Activated CD8-positive, alpha-beta memory T cell treated with anti-CD3 and anti-CD28 coated beads for 4 hours (primary cell): ENCODE measurements at places on chromosomes 1 and 21.

GRCh38 chr1:38815903-38816627 is 43.5 kb downstream of the RRAGC start:
- no peak for DNase-seq

DNA sequence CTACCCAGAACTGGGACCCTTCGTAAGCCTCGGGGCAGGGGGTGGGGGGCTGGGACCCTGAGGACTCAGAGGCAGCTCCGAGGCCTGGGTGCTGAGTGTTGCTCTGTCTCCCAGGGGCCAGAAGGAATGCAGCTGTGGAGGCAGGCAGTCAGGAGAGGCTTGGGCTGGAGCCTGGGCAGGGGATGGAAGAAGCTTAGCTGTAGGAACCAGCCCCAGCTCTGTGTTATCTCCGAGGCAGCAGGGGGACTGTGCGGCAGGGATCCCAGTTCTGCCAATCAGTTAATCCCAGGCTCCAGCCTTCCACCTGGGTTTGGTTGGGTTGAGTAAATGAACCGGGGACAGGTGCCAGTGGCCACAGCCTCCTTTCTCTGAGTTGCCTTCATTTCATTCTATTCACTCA is 8.2 kb upstream of the GRIK3 start:
- no peak for DNase-seq

- DNase-seq, result no peak
Observed at GRCh38 chr1:92820024-92820423, 11.8 kb upstream of the RPL5 start.

- no peak for DNase-seq
Observed at GRCh38 chr1:204076891-204077290, 4.0 kb downstream of the SOX13 start.

- DNase-seq, result no peak
Observed at GRCh38 chr1:21242846-21243245, 47.4 kb downstream of the ECE1 start.

DNA sequence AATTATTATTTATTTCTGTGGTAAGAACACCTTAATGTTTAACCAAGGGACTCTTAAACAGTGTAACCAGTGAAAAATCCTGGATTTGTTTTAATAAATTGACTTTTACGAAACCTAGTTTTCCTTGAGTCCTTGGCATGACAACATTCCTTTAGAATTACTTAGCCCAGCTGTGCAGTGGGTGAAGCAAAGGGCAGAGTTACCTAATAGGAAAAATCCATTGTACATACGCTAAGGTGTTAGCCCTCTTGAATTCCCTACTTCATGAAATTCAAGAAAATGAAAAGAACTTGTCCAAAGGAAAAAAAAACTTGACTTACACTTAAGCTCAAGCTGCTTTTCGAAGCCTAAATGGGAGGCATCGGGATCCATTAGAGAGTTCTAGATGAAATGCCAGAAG is 852.0 kb upstream of the ADAMTS5 start:
- DNase-seq, result no peak

DNA sequence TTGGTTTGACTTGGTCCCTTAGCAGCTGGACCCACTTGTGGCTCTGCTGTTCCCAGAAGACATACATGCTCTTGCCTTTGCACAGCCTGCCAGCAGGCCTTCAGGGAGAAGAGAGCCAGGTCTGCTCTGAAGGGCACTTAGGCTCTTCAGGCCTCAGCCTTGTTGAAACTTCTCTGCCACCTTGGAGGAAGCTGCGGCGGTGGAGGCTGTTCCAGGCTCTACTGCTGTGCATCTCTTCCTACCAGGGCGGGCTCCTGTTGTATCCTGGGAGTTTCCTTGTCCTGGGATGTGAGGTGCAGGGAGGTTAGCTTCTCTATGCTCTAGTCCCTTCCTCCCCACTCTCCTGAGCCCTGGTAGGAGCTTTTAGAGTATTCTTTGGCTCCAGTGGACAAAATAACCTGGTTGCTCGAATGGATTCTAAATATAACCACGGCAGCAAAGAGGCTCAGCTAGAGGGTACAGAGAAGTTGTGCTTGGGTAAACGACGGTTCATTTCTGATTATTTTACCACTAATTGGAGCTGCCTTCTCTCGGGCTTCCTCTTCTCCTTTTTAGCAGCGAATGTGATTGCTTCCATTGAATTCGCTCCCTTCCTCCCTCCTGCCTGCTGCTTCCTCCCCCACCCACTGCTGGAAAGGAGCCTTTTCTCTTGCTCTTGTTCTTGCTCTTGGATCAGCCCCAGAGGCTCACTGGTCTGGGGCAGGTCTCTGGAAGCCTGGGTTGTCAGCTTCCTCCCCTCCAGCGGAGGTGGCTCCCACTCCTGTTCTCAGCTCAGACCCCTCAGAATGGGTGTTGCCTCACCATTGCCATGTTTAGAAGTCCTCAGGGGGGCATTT is 126.6 kb upstream of the CACNA1E start:
- DNase-seq, result no peak

GRCh38 chr1:183279835-183280234 is 93.8 kb downstream of the LAMC2 start:
- DNase-seq, result no peak

- no peak for DNase-seq
Observed at GRCh38 chr1:92623187-92623778, 136.6 kb upstream of the GFI1 start.

- DNase-seq, result no peak
Observed at GRCh38 chr1:234745844-234746797, 136.1 kb upstream of the IRF2BP2 start.

DNA sequence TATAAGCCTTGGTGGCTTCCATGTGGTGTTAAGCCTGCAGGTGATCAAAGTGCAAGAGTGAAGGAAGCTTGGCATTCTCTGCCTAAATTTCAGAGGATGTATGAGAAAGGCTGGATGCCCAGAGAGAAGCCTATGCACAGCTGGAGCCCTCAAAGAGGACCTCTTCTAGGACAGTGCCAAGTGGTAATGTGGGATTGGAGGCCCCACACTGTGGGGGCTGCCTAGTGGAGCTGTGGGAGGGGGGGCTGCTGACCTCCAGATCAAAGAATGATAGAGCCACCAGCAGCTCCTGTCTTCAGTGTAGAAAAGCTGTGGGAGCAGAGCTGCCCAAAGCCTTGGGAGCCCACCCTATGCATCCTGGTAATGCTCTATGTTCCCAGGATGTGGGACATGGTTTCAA is 1512.7 kb upstream of the TPTE start:
- DNase-seq, result no peak

DNA sequence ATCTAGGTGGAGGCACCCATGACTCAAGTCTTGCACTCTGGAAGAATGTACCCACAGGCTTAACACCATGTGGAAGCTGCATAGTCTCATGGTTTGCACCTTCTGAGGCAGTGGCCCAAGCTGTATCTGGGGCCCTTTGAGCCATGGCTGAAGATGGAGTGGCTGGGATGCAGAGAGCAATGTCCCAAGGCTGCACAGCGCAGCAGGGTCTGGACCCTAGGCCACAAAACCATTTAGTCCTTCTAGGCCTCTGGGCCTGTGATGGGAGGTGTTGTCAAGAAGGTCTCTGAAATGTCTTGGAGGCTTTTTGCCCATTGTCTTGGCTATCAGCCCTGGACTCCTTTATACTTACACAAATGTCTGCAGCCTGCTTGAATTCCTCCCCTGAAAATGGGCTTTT is 21.4 kb upstream of the FCRL3 start:
- DNase-seq, result no peak

DNA sequence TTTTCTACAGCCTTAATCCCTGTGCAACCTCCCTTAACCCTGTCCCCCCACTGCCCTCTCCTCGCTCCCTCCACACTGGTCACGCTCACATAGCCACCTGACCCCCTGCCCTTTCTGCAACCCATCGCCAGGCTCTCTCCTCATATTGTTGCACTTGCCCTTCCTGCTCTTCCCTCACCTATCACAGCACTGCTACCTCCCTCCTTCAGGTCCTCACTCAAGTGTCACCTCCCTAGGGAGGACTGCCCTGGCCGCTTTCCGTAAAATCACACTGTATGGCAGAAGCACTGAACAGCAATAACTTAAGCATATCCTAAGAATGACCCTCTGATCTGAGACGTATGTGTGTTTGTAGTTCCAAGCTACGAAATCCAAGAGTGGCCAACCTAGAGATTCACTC is 406.0 kb downstream of the SIPA1L2 start:
- no peak for DNase-seq

- no peak for DNase-seq
Observed at GRCh38 chr1:47637111-47637685, 199.4 kb downstream of the FOXD2 start.

DNA sequence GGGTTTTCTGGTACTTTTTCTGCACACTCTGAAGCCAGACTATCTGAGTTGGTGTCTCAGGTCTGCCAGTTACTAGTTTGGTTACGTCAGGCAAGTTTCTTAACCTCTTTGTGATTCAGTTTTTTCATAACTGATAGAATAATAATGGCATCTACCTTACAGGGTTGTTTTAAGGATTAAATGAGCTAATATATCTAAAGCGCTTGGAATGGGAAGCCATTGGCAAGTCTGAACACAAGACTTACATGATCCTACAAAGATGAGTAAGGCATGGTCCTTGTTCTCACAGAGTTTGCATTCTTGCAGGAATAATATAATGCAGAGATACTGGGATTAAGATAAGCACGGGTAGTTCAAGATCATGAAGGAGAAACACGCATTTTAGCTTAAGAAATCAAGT is 9.2 kb upstream of the DENND2D start:
- no peak for DNase-seq

DNA sequence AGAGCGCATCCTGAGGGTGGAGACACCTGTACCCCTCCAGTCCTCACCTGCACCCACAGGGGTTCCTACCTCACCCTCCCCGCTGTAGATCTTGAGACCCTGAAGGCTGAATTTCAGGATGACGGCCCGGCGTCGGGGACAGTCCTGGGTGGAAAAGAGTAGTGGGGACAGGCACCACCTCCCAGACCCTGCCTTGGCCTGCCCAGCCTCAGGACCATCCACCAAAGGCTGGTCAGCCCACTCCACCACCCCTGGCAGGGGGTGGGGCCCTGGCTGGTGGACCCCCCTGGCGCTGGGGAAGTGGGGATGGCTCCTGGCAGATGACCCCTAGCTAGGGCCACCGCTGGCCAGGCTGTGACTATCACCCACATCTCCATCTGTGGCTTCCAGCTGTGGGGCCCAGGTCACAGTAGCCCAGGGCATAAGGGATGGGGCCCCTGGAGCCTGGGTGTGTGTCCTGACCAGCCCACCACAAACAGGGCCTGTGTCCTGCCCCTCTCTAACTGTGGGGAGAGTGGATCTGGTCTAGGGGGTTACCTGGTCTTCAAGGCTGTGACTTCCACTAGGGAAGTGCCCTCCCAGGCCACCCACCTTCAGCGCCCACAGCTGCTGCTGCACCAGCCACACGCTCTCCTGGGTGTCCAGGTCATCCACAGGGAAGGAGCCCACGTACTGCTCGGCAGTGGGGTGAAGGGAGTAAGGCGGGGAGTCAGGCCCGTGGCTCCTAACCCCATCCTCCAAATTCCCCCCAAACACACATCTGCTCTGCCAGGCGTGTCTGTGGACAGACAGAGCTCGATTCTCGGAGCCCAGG is 5.4 kb downstream of the SH2D5 start:
- DNase-seq, result no peak

- no peak for DNase-seq
Observed at GRCh38 chr1:74468982-74469603, 43.3 kb downstream of the LRRC53 start.

GRCh38 chr1:89952605-89953130 is 42.2 kb upstream of the ZNF326 start:
- no peak for DNase-seq

DNA sequence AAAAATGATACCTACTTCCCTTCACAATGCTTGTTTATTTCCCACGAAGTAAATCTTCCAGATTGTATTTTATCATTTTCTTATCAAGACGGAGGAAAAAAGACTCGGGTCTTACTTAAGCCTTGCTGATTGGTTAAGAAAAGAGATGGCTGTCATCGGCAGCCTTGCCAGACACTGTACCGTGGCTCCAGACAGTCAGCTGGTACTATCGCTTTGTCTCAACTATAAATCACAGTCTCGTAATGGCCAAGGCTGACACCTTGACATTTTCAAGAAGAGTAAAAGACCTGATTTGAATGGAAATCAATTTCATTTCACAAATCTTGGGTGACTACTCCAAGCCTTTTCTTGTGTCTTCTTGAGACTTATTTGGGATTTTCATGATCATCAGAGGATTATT is 868.0 kb downstream of the USP25 start:
- no peak for DNase-seq

- DNase-seq, result no peak
Observed at GRCh38 chr21:14383596-14384180, 742 bp upstream of the HSPA13 start.

GRCh38 chr1:11930571-11931445 is 3.7 kb upstream of the PLOD1 start:
- DNase-seq, result no peak

- DNase-seq, result no peak
Observed at GRCh38 chr1:110647254-110647891, 27.4 kb downstream of the KCNA3 start.

- DNase-seq, result no peak
Observed at GRCh38 chr1:244200596-244200995, 149.5 kb downstream of the ZBTB18 start.

DNA sequence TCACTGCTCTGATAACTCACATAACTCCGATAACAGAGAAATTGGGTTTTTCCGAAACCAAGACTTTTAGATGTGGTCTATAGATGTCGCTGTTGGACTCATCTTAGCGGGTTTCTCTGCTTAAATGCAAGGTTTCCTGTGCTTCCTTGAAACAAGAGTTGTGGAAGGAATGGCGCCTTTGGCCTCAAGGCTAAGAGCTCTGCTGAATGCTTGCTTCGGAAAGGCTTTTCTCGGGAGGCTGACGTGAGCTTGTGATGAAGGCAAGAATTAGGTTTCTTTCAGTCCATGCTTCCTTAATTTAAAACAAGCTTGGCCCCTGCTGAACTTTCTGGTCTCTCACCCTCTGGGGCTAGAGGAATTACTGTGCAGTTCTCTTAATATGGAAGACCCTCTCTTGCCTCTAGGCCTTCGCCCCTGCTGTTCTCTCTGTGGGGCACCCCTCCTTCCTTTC is 113.5 kb downstream of the MAP3K21 start:
- no peak for DNase-seq

DNA sequence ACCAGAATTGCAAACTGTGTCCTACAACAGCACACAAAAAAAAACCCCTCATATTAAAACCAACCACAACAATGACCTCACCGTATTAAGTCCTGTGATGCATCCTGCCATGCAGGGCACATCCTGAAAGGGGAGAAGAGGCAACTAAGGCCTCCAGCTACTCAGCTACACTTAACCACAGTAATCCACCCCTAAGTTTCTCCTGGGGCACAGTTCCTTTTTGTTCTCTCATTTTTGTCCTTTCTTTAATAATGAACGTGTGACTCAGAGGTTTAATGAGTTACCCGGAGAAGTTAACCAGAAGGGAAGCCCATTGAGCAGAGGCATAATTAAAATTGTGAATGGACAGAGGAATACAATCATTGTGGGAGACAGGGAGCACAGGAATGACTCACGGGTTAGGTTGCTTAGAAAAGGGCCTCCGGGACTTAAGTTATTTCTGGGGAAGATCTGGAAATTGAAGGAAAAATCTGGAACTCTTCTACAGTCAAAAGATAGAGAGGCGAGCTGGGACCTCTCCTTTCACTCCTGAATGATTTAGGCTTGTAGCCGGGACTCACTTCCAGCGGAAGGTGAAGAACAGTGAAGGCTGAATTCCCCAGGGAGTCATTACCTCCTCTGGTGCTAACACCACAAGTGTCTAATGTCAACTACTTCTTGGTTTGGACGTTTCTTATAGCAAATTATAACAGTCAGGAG is 36.9 kb upstream of the HIVEP3 start:
- no peak for DNase-seq
